ENCODE measurements at places on chromosomes 7 and 10. TPM values are rescaled to one million over a fixed set of nuclear protein-coding genes. Genes with fewer than 3 reads are reported as not detected.
A peak's percentile ranks its signal among the peaks of the same experiment; 100 is the strongest.

Gene FUOM
- 21.0 TPM for total RNA-seq

- no peak for DNase-seq
Measured at GRCh38 chr10:113162960-113163359, 212.9 kb downstream of the TCF7L2 start.

DNA sequence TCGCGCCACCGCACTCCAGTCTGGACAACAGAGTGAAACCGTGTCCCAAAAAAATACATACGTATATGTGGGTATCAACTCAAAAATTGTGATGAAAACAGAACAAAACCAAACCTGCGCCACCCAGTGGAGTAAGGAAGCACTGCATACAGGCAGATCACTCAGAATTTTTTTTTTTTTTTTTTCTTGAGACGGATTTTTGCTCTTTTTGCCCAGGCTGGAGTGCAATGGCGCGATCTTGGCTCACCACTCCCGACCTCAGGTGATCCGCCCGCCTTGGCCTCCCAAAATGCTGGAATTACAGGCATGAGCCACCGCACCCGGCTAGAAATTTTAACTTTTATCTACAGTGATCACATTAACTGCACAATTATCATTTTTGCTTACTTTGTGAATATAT is 9.1 kb upstream of the TMEM236 start:
- peak; percentile 48 for DNase-seq

Gene KIAA1549
- 5.4 TPM for total RNA-seq

- DNase-seq: no peak
Measured at GRCh38 chr7:84975586-84976185, 211.2 kb downstream of the SEMA3D start.

DNA sequence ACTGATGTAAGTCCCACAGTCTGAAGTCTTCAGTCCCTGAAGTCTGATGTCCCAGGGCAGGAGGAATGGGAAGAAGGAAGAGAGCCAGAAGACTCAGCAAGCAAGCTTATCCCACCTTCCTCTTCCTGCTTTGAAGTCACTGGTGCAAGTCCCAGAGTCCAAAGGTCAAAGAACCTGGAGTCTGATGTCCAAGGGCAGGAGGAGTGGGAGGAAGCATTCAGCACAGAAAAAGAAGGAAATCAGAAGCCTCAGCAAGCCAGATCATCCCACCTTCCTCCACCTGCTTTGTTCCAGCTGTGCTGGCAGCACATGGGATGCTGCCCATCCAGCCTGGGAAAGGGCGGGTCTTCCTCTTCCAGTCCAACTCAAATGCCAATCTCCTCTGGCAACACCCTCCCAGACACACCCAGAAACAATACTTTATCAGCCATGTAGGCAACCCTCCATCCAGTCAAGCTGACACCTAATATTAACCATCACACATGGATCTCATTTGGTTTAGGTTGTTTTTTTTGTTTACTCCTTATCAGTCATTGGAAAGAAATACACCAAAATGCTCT is 50.9 kb downstream of the ADAM12 start:
- DNase-seq: no peak

- no peak for DNase-seq
Measured at GRCh38 chr10:126042354-126042753, 146.0 kb downstream of the FANK1 start.
